ENCODE measurements at places on chromosomes 4 and X. TPM values are rescaled to one million over a fixed set of nuclear protein-coding genes. Genes with fewer than 3 reads are reported as not detected.

XK gene
- 0.17 TPM for total RNA-seq

GRCh38 chr4:145418739-145419138, 62.9 kb upstream of the SMAD1 start:
- DNase-seq, result no peak

- DNase-seq, result no peak
These were observed 143.7 kb upstream of the SMIM10 start for GRCh38 chrX:134847133-134847532.

- no peak for DNase-seq
These were observed 887 bp upstream of the IL1RAPL2 start for GRCh38 chrX:104564921-104565703.

All from astrocyte (in vitro differentiated cells and primary cell).